CD4-positive, alpha-beta T cell treated with Interleukin-6 at 100 ng/mL for 8 hours (primary cell): ENCODE measurements at places on chromosomes 4 and X.

- DNase-seq, result no peak
Measured at GRCh38 chrX:17597327-17597726, 140.0 kb upstream of the SCML1 start.

GRCh38 chrX:40698851-40699250 is 36.5 kb downstream of the MED14 start:
- DNase-seq, result no peak

DNA sequence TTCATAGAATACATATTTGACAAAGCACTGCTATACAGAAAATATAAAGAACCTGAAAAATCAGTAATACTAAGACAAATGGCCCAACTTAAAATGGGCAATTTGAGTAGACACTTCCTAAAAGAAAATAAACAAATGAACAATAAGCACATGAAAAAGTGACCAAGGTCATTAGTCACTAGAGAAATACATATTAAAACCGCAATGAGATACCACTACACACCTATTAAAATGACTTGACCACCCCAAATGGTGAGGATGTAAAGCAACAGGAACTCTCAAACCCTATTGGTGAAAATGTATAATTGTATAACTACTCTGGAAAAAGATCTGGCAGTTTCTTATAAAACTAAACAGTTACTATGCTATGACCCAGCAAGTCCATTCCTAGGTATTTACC is 34.0 kb upstream of the USP9X start:
- no peak for DNase-seq

- DNase-seq, result no peak
Measured at GRCh38 chr4:185115827-185116232, 27.2 kb upstream of the SLC25A4 start.

DNA sequence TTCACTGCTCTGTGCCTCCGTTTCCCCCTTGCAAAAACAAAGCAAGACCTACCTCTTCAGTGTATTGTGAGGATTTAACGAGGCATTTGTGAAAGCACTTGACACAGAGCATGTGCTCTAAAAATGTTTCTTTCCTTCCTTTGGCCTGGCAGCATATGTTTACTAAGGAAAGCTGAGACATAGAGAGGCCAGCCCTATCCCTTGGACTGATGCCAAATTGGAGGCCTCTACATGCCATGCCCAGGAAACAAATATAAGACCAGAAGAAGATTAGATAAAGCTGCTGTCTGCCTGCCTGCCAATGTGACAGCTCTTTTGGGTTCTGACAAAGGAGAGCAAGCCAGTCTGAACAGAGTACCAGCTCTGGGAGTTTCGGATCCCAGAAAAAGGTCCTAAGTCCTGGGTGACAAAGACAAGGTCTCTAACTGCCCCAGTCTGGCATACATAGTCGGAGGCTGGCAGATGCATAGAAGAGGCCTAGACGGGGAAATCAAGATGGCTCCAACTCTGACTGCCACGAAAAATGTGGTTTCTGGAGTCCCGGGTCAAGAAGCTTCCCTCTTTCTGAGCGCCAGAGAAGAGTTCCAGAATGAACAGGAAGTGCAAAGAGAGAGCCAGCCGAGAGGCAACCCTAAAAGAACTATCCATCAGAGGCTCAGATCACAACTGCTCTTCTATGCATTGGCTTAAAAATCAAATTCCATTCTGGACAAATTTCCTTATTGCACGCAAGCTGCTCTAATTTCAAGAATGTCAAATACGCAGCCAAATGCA is 25.8 kb downstream of the OTUD6A start:
- no peak for DNase-seq

- no peak for DNase-seq
Measured at GRCh38 chr4:53790286-53790685, 199.0 kb upstream of the LNX1 start.

DNA sequence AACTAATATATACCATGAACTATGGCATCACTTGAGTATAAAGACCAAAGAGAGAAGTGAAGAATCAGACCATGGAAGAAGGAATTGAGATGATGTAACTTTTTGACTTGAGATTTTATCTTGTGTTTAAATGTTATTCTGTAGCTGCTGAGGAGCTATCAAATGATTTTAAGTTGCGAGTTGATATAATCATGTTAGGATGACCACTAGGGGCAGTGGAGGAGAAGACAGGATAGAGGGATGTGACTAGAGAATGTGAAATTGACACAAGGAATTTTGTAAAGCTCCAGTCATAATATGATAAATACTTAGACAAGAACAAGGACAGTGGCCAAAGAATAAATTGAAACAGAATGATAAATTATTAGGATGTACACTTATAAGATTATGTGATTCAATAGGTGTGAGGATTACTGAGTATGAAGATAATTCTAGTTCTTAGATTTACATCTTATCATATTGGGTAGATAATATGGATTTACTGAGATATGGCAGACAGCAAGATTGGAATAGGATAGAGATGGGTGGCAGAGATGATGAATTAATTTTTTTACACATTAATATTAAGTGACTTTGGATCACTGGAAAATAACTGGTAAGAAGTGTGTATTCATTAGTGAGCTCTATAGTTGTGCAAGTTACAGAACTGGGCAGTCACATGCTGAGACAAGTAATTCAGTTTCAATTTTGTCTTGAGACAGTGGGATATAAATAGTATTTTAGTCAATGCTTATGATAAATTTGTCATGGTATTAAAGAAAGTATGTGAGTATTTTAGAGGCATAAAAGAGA is 816.0 kb upstream of the PCDH10 start:
- no peak for DNase-seq

GRCh38 chr4:66633477-66633876 is 911.8 kb downstream of the CENPC start:
- DNase-seq, result no peak

GRCh38 chr4:94934864-94935263 is 177.1 kb downstream of the BMPR1B start:
- no peak for DNase-seq

GRCh38 chr4:7820031-7820818 is 119.4 kb downstream of the AFAP1 start:
- DNase-seq, result no peak

- DNase-seq, result no peak
Measured at GRCh38 chrX:136652822-136653723, 5.1 kb downstream of the CD40LG start.

DNA sequence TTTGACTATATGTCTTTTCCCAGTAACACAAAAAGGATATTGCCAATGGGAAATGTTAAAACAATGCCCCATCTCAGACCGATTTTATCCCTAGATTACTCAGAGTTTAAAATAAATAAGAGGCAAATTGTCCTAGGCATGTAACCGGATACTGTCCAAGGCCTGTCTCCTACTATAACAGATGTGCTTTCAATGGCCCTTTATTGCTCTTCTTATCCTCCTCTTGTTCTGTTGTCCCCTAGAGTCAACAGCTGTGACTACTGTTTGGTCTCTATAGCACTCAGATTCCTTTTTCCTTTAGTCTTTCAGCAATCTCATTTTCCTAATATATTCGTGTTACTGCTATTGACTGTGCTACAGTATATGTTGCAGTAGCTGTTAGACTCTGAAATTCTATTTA is 66.8 kb upstream of the PLS3 start:
- no peak for DNase-seq

- DNase-seq, result no peak
Measured at GRCh38 chr4:159606835-159607234, 504.0 kb downstream of the RAPGEF2 start.

DNA sequence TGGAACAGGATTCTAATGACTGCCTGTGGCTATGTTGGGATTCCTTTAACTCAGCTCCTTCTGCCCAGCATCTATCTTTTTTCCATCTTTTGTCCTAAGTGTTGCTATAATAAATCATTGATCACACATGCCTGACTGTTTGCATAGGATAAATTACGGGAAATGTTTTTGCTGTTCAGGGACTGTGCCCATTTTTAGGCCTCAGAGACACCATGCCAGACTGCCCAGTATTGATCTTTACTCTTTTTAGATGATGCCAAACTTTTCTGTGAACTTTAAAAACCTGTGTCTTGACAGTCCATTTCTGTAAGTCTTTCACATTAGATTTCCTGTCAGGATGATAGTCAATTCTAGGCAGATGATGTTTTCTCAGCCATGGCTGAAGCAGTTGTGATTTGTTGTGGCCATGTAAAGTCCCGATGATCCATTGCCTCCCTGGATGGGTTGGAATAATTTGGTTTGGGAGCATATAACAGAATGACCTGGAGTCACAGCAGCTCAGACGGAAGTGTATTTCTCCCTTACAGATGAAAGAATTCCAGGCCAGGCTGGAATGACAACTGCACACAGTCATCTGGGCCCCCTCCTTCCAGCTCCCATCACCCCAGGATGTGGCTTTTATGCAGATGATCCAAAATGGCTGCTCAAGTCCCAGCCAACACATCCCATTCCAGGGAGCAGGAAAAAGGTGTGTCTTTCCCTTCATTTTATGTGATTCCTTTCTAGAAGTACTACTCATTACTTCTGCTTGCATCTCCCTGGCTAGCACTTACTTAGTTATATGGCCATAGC is 3.4 kb downstream of the HTT-AS start:
- no peak for DNase-seq

- DNase-seq, result no peak
Measured at GRCh38 chr4:173420324-173420752, 21.4 kb upstream of the SCRG1 start.

- DNase-seq, result no peak
Measured at GRCh38 chrX:107153005-107153404, 34.4 kb upstream of the RBM41 start.

- no peak for DNase-seq
Measured at GRCh38 chr4:142040043-142040442, 403.7 kb downstream of the IL15 start.

- DNase-seq, result no peak
Measured at GRCh38 chr4:182288534-182288933, 45.3 kb downstream of the TENM3 start.

DNA sequence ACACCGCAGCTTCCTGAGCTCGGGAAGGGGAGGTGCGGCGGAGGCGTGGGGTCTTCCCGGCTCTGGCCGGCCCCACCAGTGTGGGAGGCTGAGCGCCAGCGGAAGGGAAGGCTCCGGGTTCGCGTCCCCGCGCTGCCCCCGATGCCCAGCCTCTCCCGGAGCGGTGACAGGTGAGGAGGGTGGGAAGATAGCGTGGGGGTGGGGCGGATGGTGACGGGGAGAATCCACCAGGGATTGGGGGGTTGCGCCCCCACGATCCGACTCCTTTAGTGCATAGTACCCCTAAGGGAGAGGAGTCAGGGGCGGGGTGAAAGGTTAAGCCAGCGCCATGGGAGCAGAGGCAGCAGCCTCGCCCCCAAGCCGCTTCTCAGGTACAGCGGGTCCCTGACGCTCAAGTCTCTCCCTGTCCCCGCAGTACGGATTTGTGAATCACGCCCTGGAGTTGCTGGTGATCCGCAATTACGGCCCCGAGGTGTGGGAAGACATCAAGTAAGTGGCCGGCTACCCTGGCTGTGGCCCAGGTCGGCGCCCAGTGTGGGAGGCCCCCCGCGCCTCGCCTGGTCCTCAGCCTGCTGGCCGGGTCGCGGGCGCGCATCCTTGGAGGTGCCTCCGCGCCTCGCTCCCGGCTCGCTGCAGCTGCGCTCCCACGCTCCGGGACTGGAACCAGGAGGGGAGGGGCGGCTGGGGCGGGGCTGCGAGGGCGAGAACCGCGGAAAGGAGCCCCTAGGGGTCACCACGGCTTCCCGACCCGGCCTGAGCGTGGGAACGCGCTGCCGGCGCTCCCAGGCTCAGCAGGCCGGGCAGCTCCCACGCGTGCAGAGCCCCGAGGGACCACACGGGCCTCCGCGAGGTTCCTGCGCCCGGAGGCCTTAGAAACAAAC is 791 bp downstream of the GUCY1B1 start:
- DNase-seq, result no peak

DNA sequence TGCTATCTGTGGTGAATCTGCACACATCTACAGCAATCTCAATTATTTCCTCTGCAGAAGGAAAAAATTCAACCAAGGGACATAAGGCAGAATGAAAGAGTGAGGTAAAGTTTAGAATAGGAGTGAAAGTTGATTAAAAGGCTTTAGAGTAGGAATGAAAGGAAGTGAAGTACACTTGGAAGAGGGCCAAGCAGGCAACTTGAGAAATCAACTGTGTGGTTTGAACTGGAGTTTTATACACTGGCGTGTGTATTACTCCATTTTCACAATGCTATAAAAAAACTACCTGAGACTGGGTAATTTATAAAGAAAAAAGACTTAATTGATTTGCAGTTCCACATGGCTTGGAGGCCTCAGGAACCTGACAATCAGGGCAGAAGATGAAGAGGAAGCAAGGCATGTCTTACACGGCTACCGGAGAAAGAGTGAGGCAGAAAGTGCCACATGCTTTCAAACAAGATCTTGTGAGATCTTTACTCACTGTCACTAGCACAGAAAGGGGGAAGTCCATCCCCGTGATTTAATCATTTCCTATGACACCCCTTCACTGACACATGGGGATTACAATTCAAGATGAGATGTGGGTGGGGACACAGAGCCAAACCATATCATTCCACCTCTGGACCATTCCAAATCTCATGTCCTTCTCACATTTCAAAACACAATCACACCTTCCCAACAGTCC is 234.8 kb downstream of the IL15 start:
- DNase-seq, result no peak

GRCh38 chrX:2837961-2838360 is 9.2 kb downstream of the GYG2 start:
- no peak for DNase-seq

DNA sequence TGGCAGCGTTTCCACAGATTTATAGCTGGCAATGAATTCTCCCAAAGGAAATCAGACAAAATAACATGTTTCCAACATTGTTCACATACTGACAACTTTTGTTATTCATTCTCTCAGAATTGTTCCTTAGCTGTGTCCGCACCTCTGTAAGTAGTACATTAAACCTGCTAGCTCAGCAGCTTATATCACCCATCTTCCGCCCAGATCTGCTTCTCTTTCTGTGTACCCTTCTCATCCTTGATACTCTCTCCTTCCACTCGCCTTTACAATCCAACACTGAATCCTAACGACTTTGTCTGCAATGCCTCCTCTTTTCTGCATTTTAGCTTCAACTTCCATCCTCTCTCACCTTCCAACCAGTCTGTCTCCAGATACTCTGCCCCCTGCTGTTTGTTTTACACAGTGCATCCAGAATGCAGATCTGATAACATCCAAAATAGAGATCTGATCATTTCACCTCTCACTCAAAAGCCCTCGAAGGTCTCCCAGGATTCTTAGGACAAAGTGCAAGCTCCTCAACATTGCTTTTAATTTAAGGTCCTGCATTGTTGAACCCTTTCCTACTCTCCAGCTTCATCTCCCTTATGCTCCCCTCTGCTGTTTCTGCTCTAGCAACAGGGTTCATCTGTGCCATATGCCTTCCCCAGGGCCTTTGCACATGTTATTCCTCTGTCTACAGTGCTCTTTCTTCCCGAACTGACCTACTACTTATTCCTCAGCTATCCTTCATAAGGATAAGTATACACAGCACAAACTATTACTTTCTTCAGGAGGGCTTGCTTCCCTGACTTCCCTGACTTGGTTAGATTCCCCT is 67.3 kb upstream of the VBP1 start:
- peak; percentile 21 for DNase-seq

- DNase-seq, result no peak
Measured at GRCh38 chr4:152729466-152729865, 49.7 kb upstream of the TMEM154 start.

DNA sequence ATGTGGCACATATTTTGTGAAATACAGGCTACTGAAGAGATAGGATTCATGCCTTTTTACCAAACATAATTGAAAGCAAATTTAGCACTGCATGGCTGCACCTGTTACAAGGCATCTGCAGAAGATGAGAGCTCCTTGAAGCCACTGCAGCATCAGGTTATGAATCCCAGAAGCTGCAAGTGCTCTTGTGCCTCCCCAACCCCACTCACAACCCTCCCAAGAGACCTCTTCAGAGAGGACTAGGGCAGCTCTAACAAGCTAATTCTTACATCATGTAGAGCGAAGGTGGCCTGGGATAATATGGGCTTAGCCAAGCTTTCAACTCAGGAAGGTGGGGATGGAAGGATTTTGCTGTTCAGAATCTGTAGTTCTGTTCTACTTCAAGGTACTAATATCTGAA is 27.2 kb downstream of the MFAP3L start:
- DNase-seq, result no peak
